Activated naive CD8-positive, alpha-beta T cell treated with anti-CD3 and anti-CD28 coated beads for 36 hours (primary cell): ENCODE measurements at places on chromosomes 7 and 10. TPM values are rescaled to one million over a fixed set of nuclear protein-coding genes. Genes with fewer than 3 reads are reported as not detected.

- DNase-seq = no peak
Measured at GRCh38 chr10:87761153-87761552, 56.9 kb downstream of the ATAD1 start.

- peak; percentile 76 for DNase-seq
Measured at GRCh38 chr7:21944616-21945453, 864 bp downstream of the CDCA7L start.

DNA sequence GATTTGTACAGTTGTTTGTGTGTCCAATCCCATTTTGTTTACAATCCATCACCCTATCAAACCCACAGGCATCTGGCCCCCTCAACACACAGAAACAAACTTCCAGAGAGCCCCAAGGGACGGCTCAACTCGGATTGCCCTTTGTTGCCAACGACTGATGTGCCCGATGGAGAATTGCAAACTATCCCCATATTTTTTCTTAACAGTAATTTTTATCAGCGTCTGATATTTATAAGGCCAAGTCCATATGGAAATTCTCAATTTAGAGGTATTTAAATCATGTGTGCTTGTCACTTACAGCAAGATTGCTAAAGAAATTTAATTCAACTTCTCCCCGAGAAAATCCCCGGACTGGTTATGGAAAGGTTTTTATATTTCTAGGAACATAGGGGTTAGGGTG is 113.9 kb upstream of the NPS start:
- no peak for DNase-seq

GRCh38 chr7:4266270-4267040 is 415.6 kb upstream of the FOXK1 start:
- DNase-seq = no peak

DNA sequence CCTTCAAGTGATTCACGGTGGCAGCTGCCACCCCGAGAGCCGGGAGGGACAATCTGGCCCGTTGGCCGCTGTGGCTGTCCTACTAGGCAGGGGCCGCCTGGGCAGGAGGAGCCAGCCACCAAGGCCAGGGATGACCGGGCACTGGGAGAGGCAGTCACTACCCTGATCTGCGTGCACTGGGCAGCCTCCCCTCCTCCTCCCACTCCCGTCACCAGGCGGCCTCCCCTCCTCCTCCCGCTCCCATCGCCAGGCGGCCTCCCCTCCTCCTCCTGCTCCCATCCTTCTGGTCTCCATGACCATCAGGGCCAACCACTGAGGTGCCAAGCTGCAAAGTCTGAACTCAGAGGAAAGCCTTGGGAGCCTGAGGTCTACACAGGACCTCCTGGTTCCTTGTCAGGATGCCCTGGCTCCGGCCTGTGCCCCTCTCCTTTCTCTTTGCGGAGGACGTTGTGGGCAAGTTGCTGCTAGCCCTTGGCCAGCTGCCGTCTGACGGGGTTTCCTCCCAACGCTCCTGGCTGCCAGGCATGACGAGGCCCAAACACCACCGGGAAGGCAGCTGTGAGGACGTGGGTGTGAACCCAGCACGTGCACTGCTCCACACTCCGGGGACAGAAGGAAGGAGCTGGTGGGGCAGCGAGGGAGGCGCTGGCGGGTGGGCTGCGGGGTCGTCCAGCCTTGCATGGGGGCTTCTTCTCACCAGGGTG is 131.1 kb downstream of the WDR37 start:
- DNase-seq = no peak

- DNase-seq = no peak
Measured at GRCh38 chr10:56622335-56622973, 261.4 kb upstream of the ZWINT start.

The CHAT gene
- not detected for total RNA-seq

The BEND7 gene
- total RNA-seq = not detected

The PRSS1 gene
- total RNA-seq = not detected
